Neural crest cell (in vitro differentiated cells): ENCODE measurements at places on chromosomes 16 and 17.

DNA sequence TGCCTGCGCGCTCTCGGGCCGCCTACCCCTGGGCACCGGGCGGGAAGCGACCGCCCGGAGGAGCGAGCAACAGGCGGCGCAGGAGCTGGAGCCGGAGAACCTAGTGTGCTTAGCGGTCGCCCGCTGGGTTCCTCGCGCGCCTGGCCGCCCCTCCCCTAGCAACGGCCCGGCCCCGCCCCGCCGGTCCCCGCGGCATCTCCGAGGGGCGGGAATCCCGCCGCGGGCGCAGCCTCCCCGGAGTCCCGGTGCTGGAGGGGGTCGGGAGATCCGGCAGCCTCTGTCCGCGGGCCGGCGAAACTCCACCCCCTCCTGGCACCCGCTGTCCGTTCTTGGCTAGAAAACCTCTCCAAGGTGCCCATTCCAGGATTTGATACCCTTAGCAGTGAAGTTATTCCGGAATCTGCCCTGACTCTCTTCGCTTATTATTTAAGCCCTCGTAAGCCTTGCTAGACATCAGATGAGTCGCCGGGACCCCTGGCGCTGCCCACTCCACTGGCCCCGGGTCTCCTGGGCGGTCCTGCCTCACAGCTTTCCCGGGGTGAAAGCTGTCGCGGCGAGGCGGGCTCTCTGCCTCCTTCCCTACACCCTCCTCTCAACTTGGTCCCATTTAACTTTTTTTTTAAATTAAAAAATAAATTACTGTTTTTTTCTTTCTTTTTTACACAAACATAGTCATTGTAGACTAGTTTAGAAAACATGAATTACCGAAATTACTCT lies at the start of gene RPRML:
Gene RPRML (minus strand): TSS at position 107 of the 717 bp plus-strand sequence. CDS start 246 bp downstream, outside the sequence.
- DNase-seq = peak; percentile 60

DNA sequence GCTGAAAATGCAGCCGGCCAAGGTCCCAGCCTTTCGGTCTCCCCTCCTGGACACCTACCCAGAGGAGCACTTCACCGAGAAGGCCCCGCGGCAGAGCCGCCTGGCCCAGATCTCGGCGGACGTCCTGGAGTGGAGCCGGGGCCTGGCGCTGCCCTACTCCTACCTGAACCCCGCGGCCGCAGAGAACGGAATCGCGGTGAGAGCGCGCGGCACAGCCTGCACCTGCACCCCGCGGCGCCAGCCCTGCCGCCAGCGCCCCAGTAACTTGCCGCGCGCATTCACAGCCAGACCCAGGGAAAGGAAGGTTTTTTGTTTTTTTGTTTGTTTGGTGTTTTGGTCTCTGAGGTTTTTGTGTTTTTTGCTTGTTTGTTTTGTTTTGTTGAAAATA lies 15.2 kb downstream of the ALOX12B start:
- no peak for DNase-seq

- DNase-seq = no peak
These were observed 23.1 kb downstream of the ACLY start for GRCh38 chr17:41895617-41896016.

DNA sequence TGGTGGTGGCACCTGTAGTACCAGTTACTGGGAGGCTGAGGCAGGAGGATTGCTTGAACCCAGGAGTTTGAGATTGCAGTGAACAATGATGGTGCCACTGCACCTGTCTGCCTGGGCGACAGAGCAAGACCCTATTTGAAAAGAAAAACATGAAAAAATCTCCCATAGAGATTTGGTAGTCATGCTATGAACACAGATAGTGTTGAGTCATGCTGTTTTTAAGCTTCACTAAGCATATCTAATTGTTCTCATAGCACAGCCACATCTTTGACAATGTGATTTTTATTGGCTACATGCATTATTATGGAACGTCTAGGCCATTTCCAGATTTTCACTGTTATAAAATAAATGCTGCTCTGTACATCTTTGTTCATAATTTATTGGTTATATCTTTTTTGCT lies 6.0 kb downstream of the IL34 start:
- DNase-seq = no peak

DNA sequence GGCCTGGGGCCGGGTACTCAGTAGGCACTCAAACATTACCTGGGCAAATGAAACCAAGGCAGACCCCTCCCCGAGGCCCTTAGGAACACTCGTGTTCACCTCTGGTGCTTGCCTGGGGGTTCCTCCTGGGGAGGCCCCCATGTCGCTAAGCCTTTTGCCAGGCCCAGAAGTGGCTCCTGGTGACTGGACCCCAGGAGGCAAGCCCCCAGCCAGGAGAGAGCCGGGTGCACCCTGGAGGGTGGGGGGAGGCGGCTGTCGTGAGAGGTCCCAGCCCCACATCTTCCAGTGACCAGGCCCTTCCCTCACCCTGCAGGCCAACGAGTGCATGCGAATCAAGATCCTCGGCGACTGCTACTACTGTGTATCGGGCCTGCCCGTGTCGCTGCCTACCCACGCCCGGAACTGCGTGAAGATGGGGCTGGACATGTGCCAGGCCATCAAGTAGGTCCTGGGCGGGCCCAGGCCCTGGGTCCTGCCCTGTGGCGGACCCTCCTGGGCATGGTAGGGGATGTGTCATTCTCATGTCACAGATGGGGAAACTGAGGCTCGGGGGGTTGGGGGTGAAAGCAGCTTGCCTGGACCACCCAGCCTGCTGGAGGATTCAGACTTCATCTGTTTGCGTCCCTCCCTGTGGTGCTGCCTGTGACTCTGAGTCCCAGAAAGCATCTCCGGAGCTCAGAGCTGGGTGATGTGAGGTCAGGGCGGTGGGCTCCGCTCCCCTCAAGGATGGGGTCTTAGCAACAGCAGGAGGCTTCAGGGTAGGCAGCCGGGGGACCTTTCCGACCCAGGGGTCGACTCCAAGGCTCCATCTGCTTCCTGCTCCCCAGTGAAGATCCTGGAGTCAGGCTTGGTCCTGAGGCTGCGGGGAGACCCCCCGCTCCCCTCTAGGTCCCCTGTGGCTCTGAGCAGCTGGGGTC lies 32.5 kb downstream of the ADCY7 start:
- no peak for DNase-seq
